Activated CD8-positive, alpha-beta memory T cell treated with anti-CD3 and anti-CD28 coated beads for 36 hours (primary cell): ENCODE measurements at places on chromosomes 12 and 14. TPM values are rescaled to one million over a fixed set of nuclear protein-coding genes. Genes with fewer than 3 reads are reported as not detected.

Gene LTB4R
- 13.7 TPM for total RNA-seq

Gene FGF23
- not detected for total RNA-seq

Gene BICDL1
- total RNA-seq: 96.2 TPM

Gene GPX2
- total RNA-seq: not detected

Gene HECTD1
- 103 TPM for total RNA-seq

Gene GLS2
- total RNA-seq: 3.1 TPM

Gene TSPAN11
- not detected for total RNA-seq

Gene EXOC3L4
- not detected for total RNA-seq

Gene COQ6
- total RNA-seq: 20.3 TPM

Gene IFT43
- total RNA-seq: 13.8 TPM
